ENCODE measurements at places on chromosomes 16 and 17. TPM values are rescaled to one million over a fixed set of nuclear protein-coding genes. Genes with fewer than 3 reads are reported as not detected.

The TBC1D28 gene
- not detected for total RNA-seq

The TUBB3 gene
- 1.1 TPM for total RNA-seq

The TNS4 gene
- total RNA-seq, result 8.4 TPM

The CACNG5 gene
- total RNA-seq, result not detected

The BRCA1 gene
- total RNA-seq, result 77.2 TPM

The VPS9D1 gene
- 7.5 TPM for total RNA-seq

The CLEC3A gene
- total RNA-seq, result not detected

The CDC27 gene
- total RNA-seq, result 133 TPM

The SCN4A gene
- total RNA-seq, result not detected

The CDK3 gene
- total RNA-seq, result 7.3 TPM

The C16orf86 gene
- total RNA-seq, result 2.5 TPM

The CACNG3 gene
- total RNA-seq, result not detected

The CRYM gene
- total RNA-seq, result not detected

The ABCA3 gene
- 6.3 TPM for total RNA-seq

The WNT9B gene
- total RNA-seq, result not detected

The HOXB4 gene
- total RNA-seq, result 5.7 TPM

The CCL7 gene
- not detected for total RNA-seq

The RND2 gene
- not detected for total RNA-seq

The SYCE1L gene
- 7.1 TPM for total RNA-seq

The PLEKHH3 gene
- total RNA-seq, result 0.79 TPM

The CDH13 gene
- not detected for total RNA-seq

The NUBP2 gene
- total RNA-seq, result 58.5 TPM

The CCDC144A gene
- 0.97 TPM for total RNA-seq

The HLF gene
- 0.21 TPM for total RNA-seq

The TAX1BP3 gene
- 16.1 TPM for total RNA-seq

The PLLP gene
- 0.37 TPM for total RNA-seq

The ODAD4 gene
- total RNA-seq, result 0.97 TPM

The CRHR1 gene
- not detected for total RNA-seq

The GPR139 gene
- not detected for total RNA-seq

The TEX14 gene
- 0.18 TPM for total RNA-seq

The DLX4 gene
- total RNA-seq, result not detected

The STAC2 gene
- not detected for total RNA-seq

The KRTAP9-8 gene
- total RNA-seq, result not detected

The CCL16 gene
- not detected for total RNA-seq

The KIF2B gene
- not detected for total RNA-seq

The C17orf67 gene
- total RNA-seq, result 3.1 TPM

The TAF1C gene
- total RNA-seq, result 53.4 TPM

The BCO1 gene
- not detected for total RNA-seq

The FOXC2 gene
- total RNA-seq, result not detected

The SLC9A5 gene
- total RNA-seq, result 3.1 TPM

The CES4A gene
- 12.0 TPM for total RNA-seq

The TNK1 gene
- 2.6 TPM for total RNA-seq

The KCNH4 gene
- 0.05 TPM for total RNA-seq

The NOL3 gene
- total RNA-seq, result 8.2 TPM

The ANKRD13B gene
- total RNA-seq, result 11.2 TPM

The METTL23 gene
- 39.6 TPM for total RNA-seq

The FAM20A gene
- not detected for total RNA-seq

The GP1BA gene
- total RNA-seq, result not detected

The TMEM100 gene
- not detected for total RNA-seq

The MED9 gene
- 14.9 TPM for total RNA-seq

The PRRT2 gene
- total RNA-seq, result 0.83 TPM
